ENCODE measurements at places on chromosomes 2 and 18. TPM values are rescaled to one million over a fixed set of nuclear protein-coding genes. Genes with fewer than 3 reads are reported as not detected.

The ASB18 gene
- total RNA-seq: not detected

The FBXO48 gene
- total RNA-seq: 0.99 TPM

The NEU4 gene
- 0.36 TPM for total RNA-seq

The OTX1 gene
- not detected for total RNA-seq

The LAMA3 gene
- total RNA-seq: 18.6 TPM

The SDC1 gene
- total RNA-seq: not detected

The DSG1 gene
- not detected for total RNA-seq

The B3GNT7 gene
- total RNA-seq: 3.2 TPM

The LOXL3 gene
- total RNA-seq: 7.8 TPM

The ADGRF3 gene
- total RNA-seq: 0.28 TPM

- no peak overlapping the region for H3K27ac ChIP-seq
- H3K36me3 ChIP-seq: no peaks in the 10 kb centered on the region
- H3K27me3 ChIP-seq: no peaks in the 10 kb centered on the region
- no peaks in the 10 kb centered on the region for H3K4me1 ChIP-seq
- no peak for DNase-seq
Observed at GRCh38 chr2:78093436-78093835, 571.3 kb upstream of the LRRTM4 start.

DNA sequence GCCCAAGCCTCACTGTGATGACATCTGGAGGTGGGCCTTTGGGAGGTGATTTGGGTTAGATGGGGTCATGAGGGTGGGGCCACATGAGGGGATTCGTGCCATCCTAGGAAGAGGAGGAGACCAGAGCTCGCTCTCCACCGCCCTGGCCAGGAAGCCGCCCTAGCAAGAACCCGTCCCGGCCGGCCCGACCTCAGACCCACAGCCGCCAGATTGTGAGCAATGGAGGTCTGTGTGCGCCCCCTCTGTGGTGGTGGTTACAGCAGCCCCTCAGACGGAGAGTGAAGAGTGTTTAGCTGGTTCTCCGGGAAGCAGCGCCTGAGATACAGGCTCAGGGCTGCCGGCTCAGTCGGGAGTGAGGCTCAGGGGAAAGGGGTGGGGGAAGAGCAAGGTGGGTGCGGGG lies 83.3 kb downstream of the RTP5 start:
- peak; percentile 41 for DNase-seq
- H3K27ac ChIP-seq: no peak overlapping the region
- no peaks in the 10 kb centered on the region for H3K4me1 ChIP-seq
- H3K4me3 ChIP-seq: no peak overlapping the region
- no peaks in the 10 kb centered on the region for H3K36me3 ChIP-seq

DNA sequence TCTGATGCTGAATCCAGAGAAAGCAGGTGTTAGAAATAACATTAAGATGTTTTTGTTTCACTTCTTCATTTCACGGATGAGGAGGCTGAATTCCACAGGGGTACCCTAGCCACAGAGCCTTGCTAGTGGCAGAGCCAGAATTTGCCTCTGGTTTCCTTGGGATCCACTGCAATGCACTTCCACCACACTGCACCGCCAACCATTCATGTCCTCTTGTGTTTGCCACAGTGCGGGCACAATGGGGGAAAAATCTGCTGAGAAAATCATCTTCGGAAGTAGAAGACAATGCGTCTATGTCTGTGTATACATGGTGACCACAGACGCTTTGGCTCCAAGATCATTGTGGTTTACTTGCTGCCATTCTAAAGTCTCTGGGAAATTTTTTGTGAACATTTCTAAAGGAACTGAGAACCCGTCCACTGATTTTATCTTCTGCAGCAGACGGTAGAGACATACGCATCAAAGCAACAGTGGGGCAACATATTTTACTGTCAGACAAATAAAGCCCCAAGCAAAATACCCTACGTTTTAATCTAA lies 14.9 kb downstream of the ICOS start:
- no peaks in the 10 kb centered on the region for H3K27me3 ChIP-seq
- no peaks in the 10 kb centered on the region for H3K36me3 ChIP-seq
- H3K4me1 ChIP-seq: no peaks in the 10 kb centered on the region
- no peak overlapping the region for H3K4me3 ChIP-seq
- no peak for DNase-seq

- no peak overlapping the region for H3K4me3 ChIP-seq
- no peak for DNase-seq
- H3K27ac ChIP-seq: no peak overlapping the region
- no peaks in the 10 kb centered on the region for H3K36me3 ChIP-seq
- H3K4me1 ChIP-seq: peaks cover 23% of the 10 kb centered on the region
Observed at GRCh38 chr2:40210968-40211353, 240.9 kb downstream of the SLC8A1 start.

DNA sequence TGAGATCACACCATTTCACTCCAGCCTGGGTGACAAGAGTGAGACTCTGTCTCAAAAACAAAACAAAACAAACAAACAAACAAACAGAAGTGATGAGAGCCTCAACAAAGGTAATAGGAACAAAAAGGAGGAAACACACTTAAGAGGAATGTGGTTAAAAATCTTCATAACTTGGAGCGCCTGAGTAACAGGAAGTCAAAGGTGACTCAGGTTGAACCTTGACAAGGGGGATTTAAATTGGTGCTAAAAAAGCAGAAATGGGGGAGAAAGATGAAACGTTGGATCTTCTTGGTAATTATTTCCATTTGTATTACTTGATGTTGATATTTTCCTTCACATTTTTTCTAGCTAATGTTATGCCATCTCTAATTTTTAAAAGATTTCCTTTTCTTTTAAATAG lies 318.5 kb upstream of the TCF4 start:
- no peak overlapping the region for H3K4me3 ChIP-seq
- no peak for DNase-seq
- no peak overlapping the region for H3K27ac ChIP-seq
- no peaks in the 10 kb centered on the region for H3K36me3 ChIP-seq

DNA sequence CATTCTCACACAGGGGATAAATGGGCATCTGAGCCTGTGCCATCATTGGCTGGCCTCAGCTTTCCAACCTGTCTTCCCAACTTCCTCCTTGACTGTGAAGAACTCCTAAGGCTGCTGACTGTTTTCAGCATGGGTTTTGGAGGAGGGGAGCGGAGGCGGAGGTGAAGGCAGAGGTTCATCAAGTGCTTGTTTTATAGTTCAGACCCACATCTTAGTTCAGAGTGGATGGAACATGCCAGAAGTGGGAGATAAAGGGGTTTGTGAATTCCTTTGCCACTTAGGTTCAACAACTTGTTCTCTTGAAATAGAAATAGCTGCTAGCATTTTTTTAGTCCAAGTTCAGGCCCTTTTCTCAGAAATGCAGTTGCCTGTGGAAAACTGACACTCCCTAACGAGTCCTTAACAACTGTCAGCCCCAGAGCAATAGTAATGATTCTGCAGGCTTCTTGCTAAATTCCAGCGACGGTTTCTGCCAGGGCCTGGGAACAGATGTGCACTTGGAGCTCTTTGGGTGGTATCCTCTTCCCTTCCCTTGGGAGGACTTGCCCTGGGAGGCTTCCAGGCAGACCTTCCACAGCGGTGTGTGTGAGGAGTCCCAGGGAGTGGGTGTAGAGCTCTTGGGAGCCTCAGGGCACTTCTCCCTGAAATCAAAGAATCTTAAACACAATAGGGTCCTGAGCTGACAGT lies 30.1 kb upstream of the ITGA6 start:
- peak overlapping the region; percentile 34 for H3K27ac ChIP-seq
- no peaks in the 10 kb centered on the region for H3K27me3 ChIP-seq
- no peak overlapping the region for H3K4me3 ChIP-seq
- H3K36me3 ChIP-seq: no peaks in the 10 kb centered on the region
- H3K4me1 ChIP-seq: no peaks in the 10 kb centered on the region

GRCh38 chr2:118425191-118425590 lies 336.9 kb downstream of the INSIG2 start:
- no peaks in the 10 kb centered on the region for H3K36me3 ChIP-seq
- no peaks in the 10 kb centered on the region for H3K27me3 ChIP-seq
- H3K4me3 ChIP-seq: no peak overlapping the region
- no peak overlapping the region for H3K27ac ChIP-seq

GRCh38 chr2:173394091-173394974 lies 39.7 kb downstream of the CDCA7 start:
- H3K4me1 ChIP-seq: no peaks in the 10 kb centered on the region
- no peak overlapping the region for H3K27ac ChIP-seq
- no peak for DNase-seq
- H3K27me3 ChIP-seq: peaks cover 1% of the 10 kb centered on the region
- no peak overlapping the region for H3K4me3 ChIP-seq

GRCh38 chr2:170305711-170306110 lies 127.8 kb downstream of the MYO3B start:
- H3K4me3 ChIP-seq: no peak overlapping the region
- H3K36me3 ChIP-seq: no peaks in the 10 kb centered on the region
- no peak overlapping the region for H3K27ac ChIP-seq
- DNase-seq: no peak
- no peaks in the 10 kb centered on the region for H3K27me3 ChIP-seq
- H3K4me1 ChIP-seq: no peaks in the 10 kb centered on the region

DNA sequence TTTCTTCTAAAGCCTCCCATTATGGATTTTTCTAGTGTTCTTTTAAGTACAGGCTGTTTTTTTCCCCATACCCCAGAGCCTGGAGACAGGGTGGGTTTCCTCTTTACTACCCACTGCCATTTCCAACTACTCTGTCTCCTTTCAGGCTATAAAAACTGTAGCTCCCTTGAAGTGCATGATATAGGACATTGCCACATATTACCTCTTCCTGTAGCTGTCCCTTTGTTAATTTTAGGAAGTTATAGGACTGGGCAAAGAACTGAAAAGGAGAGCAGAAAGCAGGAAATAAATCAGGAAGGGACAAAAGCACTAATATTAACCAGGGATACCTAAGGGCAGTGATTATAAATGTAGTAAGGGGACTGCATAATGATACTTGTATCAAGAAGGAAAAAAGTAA lies 54.1 kb downstream of the VIL1 start:
- H3K4me3 ChIP-seq: no peak overlapping the region
- peaks cover 3% of the 10 kb centered on the region for H3K4me1 ChIP-seq
- H3K27ac ChIP-seq: no peak overlapping the region
- DNase-seq: no peak
- H3K27me3 ChIP-seq: no peaks in the 10 kb centered on the region
- H3K36me3 ChIP-seq: peaks cover 9% of the 10 kb centered on the region

DNA sequence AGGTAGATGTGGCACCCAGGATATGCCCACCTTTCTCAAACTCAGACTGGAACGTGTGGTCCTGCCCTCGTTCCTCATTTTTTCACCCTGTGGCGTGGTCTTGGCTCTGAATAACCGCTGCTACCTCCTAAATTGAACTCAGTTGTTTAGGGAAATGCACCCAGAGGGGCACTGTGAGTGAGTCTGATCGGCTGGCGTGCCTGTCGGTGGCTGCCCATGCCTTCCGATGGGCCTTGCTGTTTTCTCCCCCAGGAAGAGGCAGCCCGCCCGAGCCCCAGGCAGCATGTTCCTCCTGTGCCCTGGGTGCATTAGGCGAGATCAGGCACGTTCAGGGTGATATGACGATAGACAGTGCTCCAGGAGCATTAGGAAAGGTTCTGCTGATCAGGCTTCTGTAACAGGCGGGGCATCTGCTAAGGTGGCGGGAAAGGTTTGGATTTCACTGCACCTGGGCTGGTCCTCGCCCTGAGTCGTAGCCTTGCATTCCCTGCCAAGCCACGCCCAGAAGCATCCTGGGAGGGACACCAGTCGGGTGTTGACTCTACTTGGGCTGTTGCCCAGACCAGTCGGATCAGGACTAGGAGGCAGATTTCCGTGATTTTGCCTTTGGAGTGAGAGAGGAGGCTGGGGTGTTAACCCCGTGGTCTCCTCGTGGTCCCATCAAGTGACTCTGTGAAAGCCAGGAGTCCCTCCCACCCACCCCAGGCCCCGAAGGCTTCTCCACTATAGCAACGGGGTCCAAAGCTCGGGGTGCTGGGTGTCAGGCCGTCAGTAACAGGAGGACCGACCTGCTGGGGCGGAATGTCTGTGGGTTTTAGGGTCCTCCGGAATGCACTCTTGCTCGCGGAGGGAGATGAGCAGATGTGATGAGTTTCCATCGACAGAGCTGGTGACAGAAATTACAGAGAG lies 75.1 kb downstream of the SH3BP4 start:
- H3K36me3 ChIP-seq: no peaks in the 10 kb centered on the region
- no peaks in the 10 kb centered on the region for H3K27me3 ChIP-seq
- no peaks in the 10 kb centered on the region for H3K4me1 ChIP-seq
- no peak overlapping the region for H3K4me3 ChIP-seq

DNA sequence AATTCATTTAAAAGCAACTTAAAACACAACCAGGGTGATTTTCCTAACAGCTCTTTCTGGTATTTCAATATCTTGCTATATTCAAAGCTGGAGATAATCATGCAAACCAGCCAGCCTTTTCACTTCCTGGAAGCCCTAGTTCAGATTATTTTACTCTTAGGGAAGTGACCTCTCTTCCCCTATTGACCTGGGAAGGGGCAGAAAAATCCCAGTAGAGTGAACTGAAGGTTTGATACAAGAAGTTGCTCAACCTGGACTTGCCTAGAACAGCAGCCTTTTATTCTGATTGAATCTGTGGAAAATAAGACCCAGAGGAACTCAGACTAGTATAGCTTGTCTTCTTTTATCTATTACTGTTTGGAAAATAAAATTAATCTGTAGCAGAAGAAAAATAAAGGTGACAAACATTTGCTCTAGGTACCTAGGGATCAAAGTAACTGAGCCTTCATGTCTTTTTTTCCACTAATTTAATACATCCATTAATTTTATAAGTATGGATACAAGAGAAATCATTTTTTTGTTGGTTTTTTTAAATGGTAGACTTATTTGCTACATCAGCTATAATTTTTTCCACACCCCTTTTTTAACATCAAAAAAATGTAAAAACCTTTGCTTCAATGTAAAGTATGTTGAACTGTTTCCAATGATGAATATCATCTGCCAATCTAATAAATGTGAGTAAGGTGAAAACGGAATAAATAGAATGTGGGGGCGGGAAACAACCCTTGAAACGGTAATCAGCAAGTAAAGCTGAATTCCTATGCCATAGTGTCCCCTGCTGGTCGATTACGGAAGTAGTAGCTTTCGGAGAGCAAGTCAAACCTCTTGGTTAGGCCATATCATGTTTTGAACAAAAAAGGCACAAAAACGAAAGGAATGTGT lies 629.9 kb downstream of the NRXN1 start:
- H3K4me1 ChIP-seq: no peaks in the 10 kb centered on the region
- no peak overlapping the region for H3K27ac ChIP-seq
- no peaks in the 10 kb centered on the region for H3K27me3 ChIP-seq
- H3K4me3 ChIP-seq: no peak overlapping the region

DNA sequence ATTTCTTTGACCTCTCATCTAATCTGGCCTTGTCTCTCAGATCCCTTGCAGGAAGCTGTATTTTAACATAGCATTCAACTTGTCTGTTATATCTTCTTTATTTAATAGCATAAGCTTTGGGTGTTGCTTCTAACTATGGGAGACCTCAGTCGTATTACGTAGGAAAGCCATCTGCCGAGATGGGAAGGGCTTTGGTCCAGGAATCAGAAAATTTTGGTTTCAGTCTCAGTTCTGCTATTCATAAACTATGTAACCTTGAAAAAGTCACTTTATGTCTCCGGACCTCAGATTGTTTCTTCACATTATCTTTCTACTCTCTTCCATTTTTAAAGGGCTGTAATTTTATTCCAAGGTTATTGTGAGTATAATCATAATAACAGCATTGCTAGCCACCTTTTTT lies 297.7 kb downstream of the SATB2 start:
- no peaks in the 10 kb centered on the region for H3K27me3 ChIP-seq
- H3K4me1 ChIP-seq: no peaks in the 10 kb centered on the region
- H3K36me3 ChIP-seq: no peaks in the 10 kb centered on the region
- no peak overlapping the region for H3K27ac ChIP-seq

Measured in sigmoid colon (tissue), 7 donors.